ENCODE measurements at places on chromosomes 5 and 9.

- no peak for DNase-seq
Observed at GRCh38 chr5:72194846-72195245, 87.6 kb downstream of the MAP1B start.

DNA sequence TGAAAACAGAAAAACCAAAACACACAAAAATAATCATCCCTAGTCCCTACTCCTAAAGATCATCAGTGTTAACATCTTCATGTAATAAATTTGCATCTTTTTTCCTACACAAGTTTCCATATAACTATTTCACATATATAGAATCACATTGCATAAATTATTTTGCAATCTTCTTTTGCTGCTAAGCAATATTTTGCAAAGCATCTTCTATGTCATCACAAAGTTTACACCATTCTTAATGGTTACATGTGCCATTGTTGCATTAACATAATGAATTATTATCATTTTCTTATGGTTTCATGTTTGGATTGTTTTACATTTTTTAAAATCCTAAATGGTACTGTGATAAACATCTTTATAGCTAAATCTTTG is 17.8 kb downstream of the SH3TC2 start:
- DNase-seq: no peak

- DNase-seq: no peak
Observed at GRCh38 chr5:180072556-180072955, 997 bp upstream of the RNF130 start.

DNA sequence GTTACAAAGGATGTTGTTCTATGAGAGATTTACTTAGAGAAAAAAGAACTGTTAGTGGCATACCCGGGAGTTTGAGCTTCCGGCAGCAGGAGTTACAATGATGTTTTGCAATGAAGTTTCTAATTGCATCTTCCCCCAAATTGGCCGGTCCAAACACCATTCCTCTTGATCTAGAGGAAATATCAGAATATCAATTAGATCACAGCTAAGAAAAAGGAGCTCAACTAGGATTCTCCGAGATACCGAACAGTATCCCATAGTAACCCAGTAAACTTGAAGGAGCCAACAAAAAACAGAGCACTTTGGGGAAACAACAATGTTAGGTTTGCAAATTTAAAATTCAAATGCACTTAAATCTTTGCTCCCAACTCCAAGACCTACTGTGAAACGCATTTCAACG is 159.5 kb downstream of the TRPM6 start:
- DNase-seq: no peak

DNA sequence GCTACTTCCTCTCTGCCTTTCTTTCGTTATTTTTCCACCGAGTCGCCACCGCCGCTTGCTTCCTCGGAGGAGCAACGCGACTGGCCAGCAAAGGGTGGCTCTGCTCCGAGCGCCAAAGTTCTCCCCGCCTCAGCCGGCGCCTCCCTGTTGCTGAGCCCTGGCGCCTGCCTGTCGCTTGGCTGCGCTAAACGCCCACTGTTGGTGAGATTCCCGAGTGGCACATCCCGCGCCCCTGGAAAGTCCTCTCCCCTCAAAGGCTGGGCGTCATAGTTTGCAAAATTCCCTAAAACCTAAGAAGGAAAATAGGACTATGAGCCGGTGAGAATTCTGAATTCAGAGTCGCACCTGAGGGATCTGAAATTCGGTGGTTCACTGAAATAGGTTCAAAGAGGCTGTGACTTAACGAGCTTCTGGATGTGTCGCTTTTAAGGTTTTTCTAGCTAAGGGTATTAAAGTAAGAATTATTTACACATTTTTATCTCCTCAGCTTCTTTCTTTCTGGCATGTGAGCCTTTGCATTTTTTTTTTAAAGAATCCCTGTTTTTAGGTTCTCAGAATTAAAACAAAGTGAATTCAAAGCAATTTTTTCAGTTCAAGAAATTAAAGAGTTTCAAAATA is at the start of gene GRIN3A:
Gene GRIN3A, minus strand, starts transcription at position 82 of the 618 bp plus-strand sequence. CDS start 668 bp downstream, outside the sequence.
- DNase-seq: peak; percentile 24

DNA sequence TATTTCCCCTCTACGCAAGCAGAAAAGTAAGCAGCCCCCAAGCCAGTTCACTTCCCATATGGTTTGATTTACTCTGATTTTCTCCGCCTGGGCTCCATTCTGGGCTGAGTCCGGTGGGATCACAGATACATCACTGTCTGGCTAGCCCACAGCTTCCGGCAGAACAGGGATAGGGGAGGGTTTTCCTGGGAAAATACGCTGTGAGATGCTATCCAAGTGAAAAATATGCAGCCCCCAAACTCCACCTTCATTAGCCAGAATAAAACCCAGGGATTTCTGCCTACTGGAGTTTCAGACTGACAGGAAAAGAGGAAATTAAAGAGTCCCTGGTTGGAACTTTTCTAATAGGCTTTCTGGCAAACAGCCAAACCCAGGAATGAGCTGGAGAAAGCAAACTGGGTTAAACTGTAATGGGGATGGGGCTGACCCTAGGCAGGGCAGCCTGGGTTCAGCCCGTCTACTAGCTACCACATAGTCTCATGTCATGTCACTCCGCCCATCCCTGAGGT is 16.9 kb upstream of the NIPAL4 start:
- no peak for DNase-seq

DNA sequence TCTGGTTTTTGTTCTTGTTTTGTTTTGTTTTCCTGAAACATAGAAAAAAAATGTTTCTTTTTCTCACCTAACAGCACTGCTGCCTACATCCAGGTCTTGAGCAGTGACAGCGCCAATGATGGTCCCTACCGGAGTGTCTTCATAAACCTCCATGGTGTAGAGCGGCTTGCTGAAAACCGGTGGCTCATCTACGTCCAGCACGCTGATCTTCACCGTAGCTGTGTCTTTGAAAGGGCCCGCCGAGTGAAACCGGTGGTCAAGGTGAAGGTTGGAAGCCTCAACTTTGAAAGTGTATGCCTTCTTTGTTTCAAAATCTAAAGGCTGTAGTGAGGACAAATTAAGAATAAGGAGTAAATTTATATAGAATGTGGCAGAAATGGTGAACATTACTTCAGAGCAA is 1051.0 kb downstream of the CDH12 start:
- no peak for DNase-seq

DNA sequence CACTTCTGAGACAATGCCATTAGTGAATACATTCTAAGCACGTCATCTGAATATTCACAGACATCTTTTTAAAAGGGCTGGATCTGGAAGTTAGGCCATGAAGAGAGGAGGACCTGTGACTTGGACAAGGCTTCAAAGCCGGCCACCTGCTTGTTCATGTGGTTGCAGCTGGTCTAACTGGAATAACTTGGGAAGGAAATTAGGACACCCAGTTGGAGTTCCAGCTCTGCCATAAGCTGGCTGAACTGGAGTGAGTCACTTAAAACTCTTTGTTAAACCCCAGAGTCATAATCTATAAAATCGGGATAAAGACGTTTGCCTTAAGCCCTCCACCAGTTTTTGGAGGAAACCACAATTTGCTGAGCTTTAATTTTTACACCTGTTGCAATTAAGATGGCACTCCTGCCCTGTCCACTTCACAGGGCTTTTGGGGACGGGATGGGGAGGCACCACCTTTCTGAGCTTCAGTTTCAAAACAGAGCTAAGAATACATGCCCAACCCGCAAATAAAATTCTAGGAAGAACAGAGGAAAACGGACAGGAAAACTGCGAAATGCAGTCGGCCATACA is 536 bp upstream of the STX17 start:
- DNase-seq: no peak

All from adipocyte (in vitro differentiated cells).